DMS79 treated with DMSO at 0.1 percent for 48 hours (cell line): ENCODE measurements at places on chromosomes 3 and 15.
A peak's percentile ranks its signal among the peaks of the same experiment; 100 is the strongest.

DNA sequence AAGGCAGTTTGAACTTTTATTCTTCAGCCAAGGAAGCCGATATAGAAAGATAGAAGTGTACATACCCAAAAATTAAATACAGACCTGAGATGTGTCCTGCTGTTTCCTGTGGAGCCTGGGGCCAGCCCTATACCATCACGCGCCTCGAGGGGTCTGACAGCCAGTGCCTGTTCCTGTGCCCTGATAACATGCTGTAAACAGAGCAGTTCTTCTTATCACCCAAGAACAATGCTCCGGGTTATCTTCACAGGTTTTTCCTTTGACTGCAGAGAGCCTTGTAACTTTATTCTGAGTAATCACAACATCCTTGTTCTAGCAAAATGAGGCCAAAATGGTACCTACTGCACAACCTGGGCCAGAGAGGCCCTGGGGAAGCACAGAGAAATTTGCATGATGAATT lies 289.7 kb upstream of the CHRM5 start:
- DNase-seq: no peak

GRCh38 chr3:127306361-127307111 lies 18.7 kb upstream of the PRR20G start:
- no peak for DNase-seq

GRCh38 chr3:72953325-72953956 lies 43.2 kb upstream of the PPP4R2 start:
- no peak for DNase-seq

- DNase-seq: no peak
Observed at GRCh38 chr3:61761694-61762430, 200.5 kb downstream of the PTPRG start.

GRCh38 chr3:126258670-126259069 lies 78.3 kb upstream of the ALDH1L1 start:
- no peak for DNase-seq

DNA sequence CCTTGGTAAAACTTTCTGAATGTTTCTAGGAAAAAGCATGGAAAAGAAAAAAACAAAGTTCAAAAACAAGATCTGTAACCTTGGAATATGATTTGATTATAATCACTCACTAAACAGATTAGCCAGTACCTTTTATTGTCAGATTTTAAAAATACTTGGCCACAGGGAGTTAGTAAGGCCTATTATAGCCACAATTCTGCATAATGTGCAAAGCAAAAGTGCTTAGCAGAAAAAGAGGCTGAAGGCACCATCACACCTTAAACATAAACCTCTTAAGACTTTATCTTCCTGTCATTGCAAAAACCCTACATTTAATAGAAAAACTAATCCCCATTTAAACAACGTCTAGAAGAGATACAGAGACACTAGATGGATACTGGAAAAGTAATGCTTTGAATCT lies 41.8 kb downstream of the CHSY1 start:
- no peak for DNase-seq

GRCh38 chr3:148332509-148332908 lies 365.2 kb upstream of the AGTR1 start:
- no peak for DNase-seq

- DNase-seq: no peak
Observed at GRCh38 chr15:79412429-79412828, 19.7 kb upstream of the MINAR1 start.

- no peak for DNase-seq
Observed at GRCh38 chr3:15164340-15164739, 41.7 kb upstream of the CAPN7 start.

- DNase-seq: no peak
Observed at GRCh38 chr3:197010556-197011351, 18.9 kb downstream of the MELTF start.

DNA sequence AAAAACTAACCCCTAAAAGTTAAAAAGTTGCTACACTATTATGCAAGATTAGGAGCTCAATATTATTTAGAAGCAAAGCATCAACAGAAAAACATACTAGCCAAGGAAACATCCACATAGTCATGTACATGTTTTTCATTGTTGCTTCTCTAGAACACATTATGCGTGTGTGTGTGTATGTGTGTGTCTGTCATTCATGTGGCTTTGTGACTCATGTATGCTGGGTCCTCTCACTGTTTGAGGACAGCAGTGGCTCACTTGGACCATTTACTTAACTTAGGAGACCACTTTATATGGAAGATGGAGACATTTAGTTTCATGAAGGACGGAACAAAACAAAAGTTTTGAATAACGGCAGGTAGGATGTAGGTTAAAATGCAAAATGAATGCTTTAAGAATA lies 219.4 kb upstream of the THBS1 start:
- no peak for DNase-seq

DNA sequence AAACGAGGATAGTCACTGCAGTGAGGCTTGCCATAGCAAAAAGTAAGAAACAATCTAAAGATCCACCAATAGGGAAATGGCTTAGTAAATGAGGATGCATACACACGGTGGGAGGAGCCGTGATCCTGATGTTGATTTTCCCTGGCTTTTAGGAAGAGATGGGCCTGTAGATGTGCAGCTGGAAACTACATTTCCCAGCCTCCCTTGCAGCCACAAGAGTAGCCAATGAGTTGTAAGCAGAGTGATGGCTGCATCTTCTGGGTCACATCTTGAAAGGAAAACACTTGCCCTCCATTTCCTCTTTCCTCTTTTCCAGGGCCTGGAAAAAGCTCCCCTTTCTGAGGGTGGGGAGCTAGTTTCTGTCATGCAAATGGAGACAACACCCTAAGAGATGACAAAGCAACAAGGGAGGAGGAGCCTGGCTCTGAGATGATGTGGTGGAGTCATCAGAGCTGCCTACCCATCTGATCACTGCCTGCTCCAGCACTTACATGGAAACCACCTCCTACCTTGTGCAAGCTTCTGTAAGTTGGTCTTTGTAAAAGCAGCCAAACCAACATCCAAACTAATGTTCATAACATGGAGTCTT lies 139.1 kb downstream of the TLE3 start:
- no peak for DNase-seq

DNA sequence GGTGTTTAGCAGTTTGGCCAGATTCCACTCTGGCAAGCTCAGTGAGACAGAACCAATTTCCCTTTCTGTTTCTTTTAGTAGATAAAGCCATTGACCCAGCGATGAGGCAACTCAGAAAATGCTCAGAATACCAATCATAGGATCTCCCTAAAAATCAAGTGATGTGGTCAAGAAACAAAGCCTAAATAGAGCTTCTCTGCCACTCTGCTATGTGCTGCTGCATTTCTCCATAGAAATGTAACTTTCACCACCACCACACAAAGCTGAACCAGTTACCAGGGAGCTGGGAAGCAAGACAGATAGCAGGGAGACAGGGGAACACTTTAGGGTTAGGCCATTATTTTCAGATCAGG lies 109.8 kb downstream of the RPL22L1 start:
- no peak for DNase-seq

DNA sequence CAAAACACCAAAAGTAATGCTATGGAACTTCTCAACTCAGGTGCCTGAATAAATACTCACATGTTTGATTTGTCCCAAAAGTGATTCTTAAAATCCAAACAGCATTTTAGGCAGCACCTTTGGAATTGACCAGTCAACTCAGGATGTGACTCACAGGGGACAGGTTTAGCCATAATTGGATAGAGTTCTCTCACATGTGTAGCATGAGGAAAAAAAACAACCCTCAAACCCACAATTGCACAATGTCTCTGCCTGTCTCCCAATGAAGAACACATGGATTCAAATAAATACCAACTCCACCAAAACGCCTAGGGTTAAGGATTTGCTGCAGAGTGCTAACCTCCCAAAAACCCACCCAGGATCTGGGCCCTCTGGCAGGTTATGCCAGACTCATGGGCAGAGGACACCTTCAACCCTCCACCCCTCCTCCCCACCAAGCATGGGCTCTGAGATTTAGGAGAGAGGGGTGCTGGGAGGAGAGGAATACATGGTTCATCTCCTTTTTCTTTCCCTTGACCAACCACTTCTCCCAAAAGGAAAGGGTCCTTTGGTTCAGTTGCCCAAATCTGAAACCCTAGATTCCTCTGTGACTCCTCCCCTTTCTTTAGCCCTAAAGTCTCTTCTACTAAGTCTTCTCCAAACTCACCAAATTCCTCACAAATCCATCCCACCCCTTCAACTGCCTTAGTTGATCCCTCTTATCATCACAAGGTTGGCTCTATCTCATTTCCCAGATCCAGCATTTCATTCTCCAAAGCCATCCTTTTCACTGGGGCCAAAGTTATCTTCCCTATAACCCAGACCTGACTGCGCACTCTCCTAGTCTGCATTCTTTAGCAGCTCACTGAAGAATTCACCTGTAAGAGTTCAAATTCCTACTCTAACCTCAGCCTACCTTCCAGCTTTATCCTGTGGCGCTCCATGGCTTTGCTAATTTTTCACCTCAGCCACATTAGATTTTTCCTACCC lies 7.7 kb downstream of the RYK start:
- DNase-seq: no peak

DNA sequence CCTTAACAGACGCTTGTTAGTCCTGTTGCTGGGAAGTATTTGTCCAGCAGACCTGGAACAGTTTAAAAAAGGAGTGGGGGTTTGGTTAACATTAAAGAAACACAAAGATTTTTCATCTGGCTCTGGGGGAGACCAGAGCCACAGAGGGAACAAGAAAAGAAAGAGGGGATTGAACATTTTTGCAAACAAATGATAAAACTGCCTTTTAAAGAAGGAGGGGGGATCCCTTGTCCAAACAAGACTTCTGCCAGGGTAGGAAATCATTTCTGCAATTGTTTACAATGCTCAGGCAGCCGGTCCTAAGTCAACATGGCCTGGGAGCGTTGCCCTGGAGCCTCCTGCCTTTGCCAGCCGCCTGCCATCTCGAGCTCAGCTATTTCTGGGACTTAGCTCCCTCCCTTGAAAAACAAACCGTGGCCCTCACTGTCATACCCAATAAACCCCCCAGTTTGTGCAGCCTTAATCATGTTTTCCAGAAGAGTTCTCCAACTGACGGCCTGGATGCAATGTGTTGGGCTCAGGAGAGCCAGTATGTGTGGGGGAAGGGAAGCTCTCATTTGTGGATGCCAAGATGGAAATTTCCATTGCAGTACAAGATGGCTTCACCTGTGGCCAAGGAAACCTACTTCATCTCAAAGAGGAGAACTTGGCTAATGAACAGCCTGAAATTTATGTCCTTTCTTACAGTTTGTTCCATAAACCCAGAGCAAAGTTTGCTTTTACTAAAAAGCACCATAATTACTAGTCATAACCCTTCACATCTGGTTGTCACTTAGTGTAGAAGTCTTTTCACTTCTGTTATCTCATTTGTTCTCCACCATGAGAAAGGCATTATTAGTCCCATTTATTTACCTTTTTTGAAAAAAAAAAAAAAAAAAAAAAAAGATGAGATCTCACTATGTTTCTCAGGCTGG lies 75.9 kb upstream of the RNU6-1 start:
- peak; percentile 17 for DNase-seq
